ENCODE measurements at places on chromosomes 4 and X.

GRCh38 chr4:59987289-59987688, 1212.8 kb upstream of the ADGRL3 start:
- no peak for DNase-seq

GRCh38 chrX:154409222-154409871, at the start of gene DNASE1L1:
TSS of gene DNASE1L1 (minus strand) at chrX:154409254. CDS start at chrX:154405568, 3,686 bp downstream.
- no peak for DNase-seq

DNA sequence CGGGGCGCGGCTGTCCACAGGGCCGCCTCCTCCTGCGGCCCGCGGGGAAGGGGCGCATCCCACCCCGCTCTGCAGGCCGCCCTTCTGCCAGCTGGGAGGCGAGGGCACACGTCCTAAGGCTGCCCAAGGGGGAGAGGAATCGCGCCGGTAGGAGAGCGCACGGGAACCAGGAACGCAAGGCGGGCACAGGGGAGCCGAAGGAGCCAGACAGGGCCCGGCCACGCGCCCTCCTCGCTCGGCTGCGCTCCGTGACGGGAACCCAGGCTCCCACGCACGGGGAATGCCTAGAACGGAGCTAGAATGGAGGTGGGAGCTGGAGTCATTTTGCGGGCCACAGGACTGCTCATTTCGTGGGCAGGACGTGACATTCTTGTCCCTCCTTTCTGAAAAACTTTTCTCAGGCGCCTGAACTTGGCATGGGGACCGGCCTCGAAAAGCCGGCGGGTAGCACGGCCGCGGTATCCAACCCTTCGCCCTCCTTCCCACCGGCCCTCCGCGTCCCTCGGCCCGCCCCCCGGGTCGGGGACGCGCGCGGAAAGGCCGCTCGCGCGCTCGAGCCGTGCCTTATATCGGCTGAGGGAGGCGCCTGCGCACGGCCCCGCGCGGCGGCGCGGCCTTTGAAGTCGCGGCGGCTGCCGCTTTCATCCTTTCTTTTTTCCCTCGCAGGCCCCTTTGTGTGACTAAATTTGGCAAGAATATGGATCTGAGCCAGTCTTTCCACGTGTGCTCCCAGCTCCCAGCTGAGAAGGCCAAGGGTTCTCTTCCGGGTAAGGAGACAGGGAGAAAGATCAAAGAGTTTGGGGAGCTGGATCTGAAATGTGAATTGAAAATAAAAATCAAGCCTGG, 4.2 kb upstream of the LEF1 start:
- no peak for DNase-seq

DNA sequence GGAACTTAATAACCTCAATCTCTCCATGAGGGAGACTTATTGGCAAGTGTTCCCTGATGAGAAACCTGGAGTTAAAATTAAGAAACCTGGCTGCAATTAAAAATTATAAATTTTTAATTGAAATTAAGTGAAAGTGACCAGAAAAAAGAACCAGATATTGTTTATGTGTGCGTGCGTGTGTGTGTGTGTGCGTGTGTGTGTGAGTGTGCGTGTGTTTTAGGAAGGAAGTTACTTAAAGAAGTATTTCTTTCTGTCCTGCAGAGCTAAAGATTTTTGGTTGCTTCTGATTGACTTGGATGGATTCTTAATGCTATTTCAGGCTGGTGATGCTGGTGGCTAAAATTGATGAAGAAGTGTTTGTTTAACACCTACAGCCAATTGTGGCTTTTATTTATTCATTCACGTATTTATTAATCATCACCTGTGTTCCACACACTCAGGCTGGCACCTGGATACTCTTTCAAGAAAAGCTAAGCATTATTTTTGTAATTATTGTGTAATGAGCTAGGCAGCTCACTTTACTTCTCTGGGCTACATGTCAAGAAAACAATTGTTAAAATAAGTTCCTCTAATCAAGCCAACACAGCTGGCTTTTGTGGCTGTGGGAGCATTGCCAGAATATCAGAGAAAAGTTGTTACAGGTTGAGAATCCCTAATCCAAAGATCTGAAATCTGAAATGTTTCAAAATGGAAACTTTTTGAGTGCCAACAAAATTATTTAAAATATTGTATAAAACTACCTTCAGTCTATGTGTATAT, 68.5 kb downstream of the CEP44 start:
- DNase-seq: no peak

- no peak for DNase-seq
Observed at GRCh38 chrX:13864264-13864663, 47.4 kb upstream of the GPM6B start.

GRCh38 chrX:56798339-56798711, 69.3 kb downstream of the NBDY start:
- DNase-seq: no peak

DNA sequence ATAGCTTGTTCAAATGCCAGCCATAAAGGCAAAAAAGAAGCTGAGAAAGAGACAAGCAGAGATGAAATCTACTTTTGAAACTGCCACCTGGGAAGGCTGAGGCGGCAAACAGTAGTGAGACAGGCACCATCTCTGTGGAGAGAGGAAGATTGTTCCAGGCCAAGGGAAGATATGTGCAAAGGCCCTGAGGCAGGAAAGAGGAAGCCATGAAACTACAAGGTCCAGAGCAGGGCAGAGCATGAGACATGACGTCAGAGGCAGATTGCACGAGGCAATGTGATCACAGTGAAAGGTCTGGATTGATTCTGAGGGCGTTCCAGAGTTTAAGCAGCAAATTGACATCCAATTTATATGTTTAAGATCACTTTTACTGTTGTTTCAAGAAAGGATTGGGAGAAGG, 226.1 kb downstream of the QDPR start:
- DNase-seq: no peak

DNA sequence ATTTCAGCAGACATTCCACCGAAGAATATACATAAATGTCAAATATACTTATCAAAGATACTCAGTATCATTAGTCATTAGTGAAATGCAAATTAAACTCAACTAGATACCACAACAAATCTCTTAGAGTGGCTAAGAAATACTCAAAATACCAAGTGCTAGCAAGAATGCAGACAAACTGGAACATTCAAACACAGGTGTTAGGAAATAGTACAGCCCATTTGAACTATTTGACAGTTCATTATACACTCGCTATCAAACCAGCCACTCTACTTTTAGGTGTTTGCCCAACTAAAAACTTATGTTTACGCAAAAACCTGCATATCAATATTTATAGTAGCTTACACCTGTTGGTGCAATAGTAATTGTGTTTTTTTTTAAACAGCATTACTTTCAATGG, 8.8 kb downstream of the ADAM29 start:
- DNase-seq: no peak

DNA sequence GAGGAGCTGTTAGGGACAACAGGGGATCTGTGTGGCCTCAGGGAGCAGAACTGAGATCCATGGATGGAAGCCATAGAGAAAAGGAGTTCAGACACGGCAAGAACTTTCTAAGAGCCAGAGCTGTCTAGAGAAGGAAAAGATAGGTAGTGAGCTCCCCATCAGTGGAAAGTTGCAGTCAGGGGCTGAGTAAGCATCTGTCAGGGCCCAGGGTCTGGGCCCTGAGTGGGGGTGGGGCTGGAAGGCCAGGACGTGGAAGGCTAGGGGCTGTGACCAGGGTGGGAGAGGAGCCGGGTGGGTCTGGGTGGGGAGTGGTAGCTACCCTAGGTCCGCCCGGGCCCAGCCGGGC, 324 bp upstream of the MSN start:
- no peak for DNase-seq

DNA sequence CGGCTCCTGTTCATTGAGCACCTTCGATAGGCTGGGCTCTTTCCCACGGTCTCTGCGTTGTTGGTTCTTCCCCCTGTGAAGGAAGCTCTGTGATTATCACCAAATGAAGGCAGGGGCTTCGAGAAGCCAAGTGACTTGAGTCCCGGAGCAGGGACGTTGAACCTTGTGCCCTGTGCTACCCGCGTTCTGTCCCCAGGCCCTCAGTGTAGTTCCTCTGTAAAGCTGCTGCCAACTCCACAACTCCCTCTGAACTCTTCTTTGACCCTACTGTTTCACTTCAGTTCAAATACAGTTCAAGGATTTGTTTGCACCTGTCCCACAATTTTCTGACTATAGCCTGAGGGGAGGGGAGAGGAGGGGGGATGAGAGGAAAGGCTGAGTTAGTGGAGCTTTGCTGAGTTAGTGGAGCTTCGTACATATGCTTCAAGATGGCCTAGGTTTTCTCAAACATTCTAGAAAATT, 635 bp upstream of the PHF8 start:
- DNase-seq: no peak

GRCh38 chr4:183175631-183176232, 76.7 kb downstream of the WWC2 start:
- DNase-seq: no peak

- no peak for DNase-seq
Observed at GRCh38 chrX:32937043-32937442, 274.3 kb downstream of the DMD start.
